ENCODE measurements at places on chromosomes 13 and 19.
A peak's percentile ranks its signal among the peaks of the same experiment; 100 is the strongest.

DNA sequence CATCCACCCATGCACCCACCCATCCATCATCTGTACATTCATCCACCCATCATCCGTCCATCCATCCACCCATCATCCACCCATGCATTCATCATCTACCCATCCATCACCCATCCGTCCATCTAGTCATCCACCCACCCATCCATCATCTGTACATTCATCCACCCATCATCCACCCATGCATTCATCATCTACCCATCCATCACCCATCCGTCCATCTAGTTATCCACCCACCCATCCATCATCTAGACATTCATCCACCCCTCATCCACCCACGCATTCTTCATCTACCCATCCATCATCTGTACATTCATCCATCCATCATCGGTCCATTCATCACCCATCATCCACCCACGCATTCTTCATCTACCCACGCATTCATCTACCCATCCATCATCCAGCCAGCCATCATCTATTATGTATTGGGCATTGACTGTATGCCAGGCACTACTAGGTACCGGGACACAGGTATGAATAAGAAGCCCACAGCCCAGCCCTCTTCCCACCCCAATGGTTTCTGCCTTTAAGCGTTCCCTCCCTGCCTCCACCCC is 16.7 kb upstream of the GALP start:
- DNase-seq: no peak

DNA sequence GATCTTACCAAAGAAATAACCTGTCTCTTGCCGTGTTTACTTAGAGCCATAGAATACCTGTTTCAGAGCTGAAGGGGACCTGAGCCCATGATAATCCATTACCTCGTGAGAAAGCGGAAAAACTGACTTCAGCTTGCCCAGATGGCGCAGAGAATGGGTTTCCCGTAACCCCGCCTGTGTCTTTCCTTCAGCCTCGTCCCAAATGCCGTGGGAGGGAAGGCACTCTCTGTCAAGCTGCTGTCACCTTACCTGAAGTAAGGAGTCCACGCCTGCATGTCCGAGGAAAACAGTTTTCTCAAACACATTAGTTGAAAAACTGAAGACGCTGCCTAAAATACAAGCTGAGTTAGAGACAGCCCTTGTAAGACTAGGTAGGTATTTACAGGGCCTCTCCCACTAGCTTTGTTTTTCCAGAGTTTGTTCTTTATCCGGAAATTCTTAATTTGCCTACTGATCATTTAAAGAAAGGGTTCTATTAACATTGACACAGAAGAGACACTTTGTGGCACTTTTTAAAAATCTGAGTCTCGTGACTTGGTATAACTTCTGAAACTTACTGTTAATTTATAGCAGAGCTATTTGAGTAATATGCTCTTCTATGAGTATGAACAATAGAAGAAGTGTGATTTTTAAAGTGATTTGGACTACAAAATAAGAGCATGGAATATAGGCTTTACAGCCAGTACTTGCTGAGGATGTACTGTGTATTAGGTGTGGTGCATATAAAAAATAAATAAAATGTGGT is 1.3 kb upstream of the INTS6 start:
- peak; percentile 4 for DNase-seq

- DNase-seq: peak; percentile 81
Observed at GRCh38 chr19:37933937-37934358, 26.9 kb downstream of the SIPA1L3 start.

DNA sequence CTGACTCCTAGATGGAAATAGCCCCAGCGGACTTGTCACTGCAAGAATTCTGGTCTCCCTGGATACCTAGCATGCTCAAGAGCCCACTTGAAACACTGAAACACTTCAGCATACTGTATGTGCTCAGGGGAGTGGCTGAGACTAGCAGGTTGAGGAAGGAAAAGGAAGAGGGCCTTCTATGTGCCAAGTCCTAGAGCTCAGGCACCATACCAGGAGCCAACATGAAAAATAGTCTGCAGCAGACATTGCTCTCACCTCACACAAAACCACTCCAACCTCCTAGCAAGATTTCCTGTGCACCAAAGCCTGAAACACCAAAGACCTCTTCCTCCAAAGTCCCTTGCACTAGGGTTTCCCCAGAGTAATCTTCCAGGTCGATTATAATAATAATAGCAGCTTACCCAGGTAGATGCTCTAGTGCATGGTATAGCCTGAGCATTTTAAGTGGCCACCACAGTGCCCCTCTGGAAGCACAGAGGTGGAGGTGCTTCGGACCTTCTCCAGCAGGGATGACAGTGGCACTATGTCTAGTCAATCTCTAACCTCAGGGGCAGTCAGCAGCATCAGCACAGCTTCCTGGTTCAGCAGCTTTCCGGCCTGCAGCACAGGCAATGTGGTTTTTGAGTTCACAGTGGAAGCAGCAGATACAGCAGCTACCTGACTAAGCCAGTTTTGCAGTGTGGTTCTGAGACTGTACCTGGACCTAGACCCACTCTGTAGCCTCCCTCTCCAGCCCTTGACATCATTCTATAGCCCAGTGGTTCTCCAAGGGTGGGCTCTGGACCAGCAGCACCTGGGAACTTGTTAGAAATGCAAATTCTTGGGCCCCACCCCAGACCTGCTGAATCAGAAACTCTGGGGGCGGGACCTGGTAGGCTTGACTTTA is 45.6 kb upstream of the UBE2L5 start:
- DNase-seq: no peak

DNA sequence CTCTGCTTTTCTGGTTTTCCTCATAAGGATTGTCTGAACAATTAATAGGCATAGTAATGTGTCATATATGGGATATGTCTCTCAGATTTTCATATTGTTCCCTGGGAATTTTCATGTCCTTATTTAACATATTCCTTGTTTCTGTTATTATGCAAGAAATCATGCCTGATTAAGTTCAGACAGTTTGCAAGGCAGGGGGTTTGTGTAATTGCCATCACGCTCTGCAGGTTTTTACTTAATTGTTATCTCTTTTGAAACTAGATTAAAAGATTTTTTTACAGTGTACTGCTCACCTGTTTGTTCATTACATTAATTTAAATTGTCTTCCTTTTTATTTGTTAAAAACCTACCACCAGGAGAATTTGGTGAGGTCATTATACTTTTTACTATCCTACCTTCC is 1253.2 kb upstream of the PRR20A start:
- no peak for DNase-seq

DNA sequence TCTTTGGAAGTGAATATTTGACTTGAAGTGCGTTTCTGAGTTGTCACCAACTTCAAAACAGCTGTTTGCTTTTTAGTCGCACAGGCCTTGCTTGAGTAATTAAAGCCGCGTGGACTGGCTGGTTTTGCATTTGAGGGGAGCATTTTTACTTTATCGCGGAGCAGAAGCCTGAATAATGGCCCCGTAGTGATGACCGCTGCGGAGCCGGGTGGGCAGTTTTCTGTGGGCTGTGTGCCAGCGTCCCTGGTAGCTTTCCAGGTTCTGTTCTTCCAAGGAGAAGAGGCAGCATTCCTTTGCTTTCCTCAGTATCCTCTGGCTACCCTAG is 1.1 kb downstream of the NAA16 start:
- peak; percentile 25 for DNase-seq

GRCh38 chr13:48258002-48258401 is 25.0 kb downstream of the ITM2B start:
- no peak for DNase-seq

DNA sequence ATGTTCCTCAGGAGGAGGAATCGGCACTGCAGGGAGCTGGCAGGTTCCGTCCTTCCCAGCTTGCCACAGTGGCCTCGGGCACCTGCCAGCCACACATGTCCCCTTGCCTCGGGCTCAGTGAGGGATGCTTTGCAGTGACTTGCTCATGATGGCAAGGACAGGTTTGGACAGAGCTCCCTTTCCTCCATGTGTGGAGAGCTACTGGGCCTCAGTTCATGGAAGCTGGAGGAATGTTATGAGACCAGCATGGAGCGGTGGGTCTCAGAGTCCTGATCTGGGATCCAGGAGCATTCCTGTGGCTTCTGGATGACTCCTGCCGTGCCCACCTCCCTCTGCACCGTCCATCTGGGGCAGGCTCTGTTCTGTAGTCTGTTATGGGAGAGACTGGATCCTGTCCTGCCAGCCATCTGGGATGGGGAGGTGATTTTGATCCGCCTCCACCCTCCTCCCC is 59.2 kb downstream of the SIPA1L3 start:
- peak; percentile 66 for DNase-seq

- no peak for DNase-seq
Observed at GRCh38 chr19:31882709-31883108, 462.7 kb upstream of the ZNF507 start.

GRCh38 chr13:30872276-30872594 is 33.8 kb upstream of the MEDAG start:
- DNase-seq: no peak

DNA sequence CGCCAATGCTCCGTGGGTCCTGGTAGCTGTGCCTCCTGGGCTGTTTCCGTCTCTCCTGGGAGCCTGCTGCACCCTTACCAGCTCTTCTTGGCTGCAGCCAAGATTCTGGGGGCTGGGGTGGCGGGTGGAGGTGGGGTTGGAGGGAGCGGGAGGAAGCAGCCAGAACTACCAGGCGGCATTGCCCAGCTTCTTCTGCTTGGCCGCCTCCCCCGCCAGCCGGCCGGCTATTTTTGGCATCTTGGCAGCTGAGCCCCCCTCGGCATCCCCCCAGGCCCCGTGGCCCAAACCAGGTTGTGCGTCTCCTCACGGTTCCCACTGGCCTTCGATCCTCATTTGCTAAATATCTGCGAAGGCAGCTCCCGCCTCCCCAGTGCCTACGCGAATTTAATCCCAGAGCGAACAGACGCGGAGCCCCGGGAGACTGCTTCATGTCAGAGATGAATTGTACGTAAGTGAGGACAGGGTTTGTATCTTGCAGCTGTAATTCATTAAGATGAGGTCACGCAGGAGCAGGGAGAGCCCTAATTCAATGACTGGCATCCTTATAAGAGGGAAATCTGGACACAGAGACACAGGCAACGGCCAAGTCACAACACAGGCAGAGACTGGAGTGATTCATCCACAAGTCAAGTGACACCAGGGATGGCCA is 12.8 kb upstream of the PEAK3 start:
- peak; percentile 53 for DNase-seq

DNA sequence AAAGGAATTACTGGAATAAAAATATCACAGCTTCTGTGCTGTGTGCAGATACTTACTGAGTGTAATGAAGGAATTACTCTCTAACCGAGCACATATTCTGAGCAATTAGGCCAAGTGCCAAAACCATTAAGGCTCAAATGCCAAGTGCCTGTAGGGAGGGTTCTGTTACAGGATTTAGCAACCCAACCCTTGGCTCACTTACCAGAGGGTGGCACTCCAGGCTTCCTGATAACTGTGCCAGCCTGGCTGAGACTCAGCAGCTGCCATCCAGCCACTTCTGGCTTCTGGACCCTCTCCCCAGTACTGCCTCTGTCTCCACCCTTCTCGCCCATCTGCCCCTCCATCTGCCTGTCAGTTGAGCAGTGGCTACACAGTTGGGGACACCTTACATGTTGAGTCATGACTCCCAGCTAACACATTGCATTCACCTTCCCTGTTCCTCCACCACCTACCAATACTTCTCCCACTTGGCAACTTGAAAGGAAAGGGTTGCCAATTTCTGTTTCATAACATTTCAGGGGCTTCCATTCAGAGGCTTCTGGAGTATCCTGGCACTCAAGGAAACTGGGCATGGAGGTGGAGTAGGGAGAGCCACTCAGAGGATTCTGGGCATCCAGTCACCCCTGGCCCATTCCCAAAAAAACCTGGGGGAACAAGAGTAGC is 110.5 kb downstream of the COG6 start:
- no peak for DNase-seq

GRCh38 chr13:30743319-30744055 is 8.1 kb downstream of the ALOX5AP start:
- DNase-seq: peak; percentile 96
